Neural cell (in vitro differentiated cells): ENCODE measurements at places on chromosomes 11 and 22. TPM values are rescaled to one million over a fixed set of nuclear protein-coding genes. Genes with fewer than 3 reads are reported as not detected.

Gene DHCR7
- 30.1 and 37.9 TPM in 2 replicates for polyA plus RNA-seq

Gene KRTAP5-11
- polyA plus RNA-seq = not detected in 2 replicates

Gene SORL1
- polyA plus RNA-seq = 6.5 and 6.9 TPM in 2 replicates

Gene HOATZ
- polyA plus RNA-seq = not detected in 2 replicates

Gene NLRP14
- 0.44 and 0.48 TPM in 2 replicates for polyA plus RNA-seq

Gene HIRA
- polyA plus RNA-seq = 38.1 and 41.9 TPM in 2 replicates

Gene C11orf97
- 0.47 TPM in 1 of 2 replicates, not detected in the other for polyA plus RNA-seq

Gene KLHL35
- 11.8 and 17.0 TPM in 2 replicates for polyA plus RNA-seq

Gene CREB3L1
- polyA plus RNA-seq = not detected in 2 replicates

Gene LDHA
- polyA plus RNA-seq = 39.9 and 45.6 TPM in 2 replicates

Gene CCDC15
- polyA plus RNA-seq = 0.88 and 2.5 TPM in 2 replicates

Gene SIK3
- 10.7 and 11.2 TPM in 2 replicates for polyA plus RNA-seq

Gene CCND1
- 1.7 and 2.7 TPM in 2 replicates for polyA plus RNA-seq

Gene POTEH
- not detected in 2 replicates for polyA plus RNA-seq

Gene SCGB1C1
- polyA plus RNA-seq = not detected in 2 replicates

Gene SCGB1D2
- polyA plus RNA-seq = not detected in 2 replicates

Gene SHANK2
- 13.6 and 19.7 TPM in 2 replicates for polyA plus RNA-seq

Gene SNX32
- 12.6 and 16.0 TPM in 2 replicates for polyA plus RNA-seq

Gene B4GAT1
- polyA plus RNA-seq = 162 TPM in 2 replicates

Gene HORMAD2
- 1.2 TPM in 1 of 2 replicates, not detected in the other for polyA plus RNA-seq

Gene LARGE2
- polyA plus RNA-seq = not detected in 2 replicates

Gene MYO7A
- polyA plus RNA-seq = 0.30 and 0.61 TPM in 2 replicates

Gene ADORA2A
- 2.9 and 6.7 TPM in 2 replicates for polyA plus RNA-seq

Gene TESMIN
- not detected in 2 replicates for polyA plus RNA-seq

Gene FAM227A
- polyA plus RNA-seq = 14.0 and 16.9 TPM in 2 replicates

Gene MLC1
- polyA plus RNA-seq = not detected in 2 replicates
